ENCODE measurements at places on chromosomes 5 and 9.

DNA sequence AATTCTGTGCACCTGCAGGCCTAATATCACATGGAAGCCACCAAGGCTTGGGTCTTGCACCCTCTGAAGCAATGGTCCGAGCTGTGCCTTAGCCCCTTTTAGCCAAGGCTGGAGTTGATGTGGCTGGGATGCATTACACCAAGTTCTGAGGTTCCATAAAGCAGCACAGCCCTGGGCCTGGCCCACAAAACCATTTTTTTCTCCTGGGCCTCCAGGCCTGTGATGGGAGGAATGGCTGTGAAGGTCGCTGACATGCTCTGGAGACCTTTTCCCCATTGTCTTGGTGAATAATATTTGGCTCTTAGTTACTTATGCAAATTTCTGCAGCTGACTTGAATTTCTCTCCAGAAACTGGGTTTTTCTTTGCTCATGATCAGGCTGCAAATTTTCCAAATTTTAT lies 167.3 kb downstream of the HTR1A start:
- DNase-seq: no peak

DNA sequence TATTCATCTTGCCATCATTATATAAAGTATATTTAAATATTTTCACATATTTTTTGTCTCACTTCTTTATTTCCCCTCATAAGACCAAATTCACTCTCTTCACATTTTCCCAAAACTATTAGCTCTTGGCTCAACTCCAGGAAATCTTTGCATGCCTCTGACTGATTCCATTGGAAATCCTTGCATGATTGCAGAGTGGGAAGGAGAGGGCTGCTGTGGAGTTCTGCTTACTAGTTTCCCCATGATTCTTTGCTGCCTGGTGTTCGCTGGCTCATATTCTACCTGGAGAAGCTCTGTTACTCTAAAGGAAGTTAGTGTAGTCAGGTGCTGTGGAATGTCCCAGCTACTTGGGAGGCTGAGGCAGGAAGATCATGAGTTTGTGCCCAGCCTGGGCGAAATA lies 41.9 kb downstream of the LIX1 start:
- DNase-seq: no peak

DNA sequence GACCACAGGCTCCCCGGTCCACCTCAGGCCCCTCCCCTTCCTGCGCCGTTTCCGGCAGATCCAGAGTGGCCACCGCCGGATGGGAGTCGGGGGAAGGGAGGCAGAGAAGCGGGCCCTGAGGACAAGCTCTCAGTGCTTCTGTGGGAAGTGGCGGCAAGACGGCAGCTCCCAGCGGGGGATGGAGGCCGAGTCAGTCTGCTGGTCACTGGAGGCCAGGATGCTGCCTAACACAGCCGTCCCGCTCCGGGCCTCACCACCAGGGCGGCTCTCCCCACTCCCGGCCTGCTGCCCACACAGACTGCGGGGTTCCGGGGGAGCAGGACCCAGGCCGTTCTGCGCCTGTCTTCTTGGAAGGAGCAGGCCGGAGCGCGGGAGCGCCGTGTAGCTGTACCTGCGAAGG lies 31.4 kb downstream of the FXN start:
- DNase-seq: no peak

DNA sequence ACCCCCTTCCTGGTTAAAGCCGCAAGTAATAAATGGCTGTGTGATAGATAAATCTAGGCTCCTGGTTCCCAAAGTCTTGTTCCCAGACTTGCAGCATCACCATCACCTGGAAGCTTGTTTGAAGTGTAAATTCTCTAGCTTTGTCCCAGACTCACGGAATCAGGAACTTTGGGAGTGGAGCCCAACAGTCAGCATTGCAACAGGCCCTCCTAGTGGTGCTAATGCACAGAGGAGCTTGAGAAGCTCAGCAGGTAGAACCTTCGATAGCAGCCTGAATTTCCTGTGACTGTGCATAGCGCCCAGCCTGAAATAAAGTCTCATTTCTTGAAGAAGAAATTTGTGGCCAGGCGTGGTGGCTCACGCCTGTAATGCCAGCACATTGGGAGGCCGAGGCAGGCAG lies 30.3 kb upstream of the MELK start:
- no peak for DNase-seq

GRCh38 chr5:100444961-100445360 lies 90.2 kb upstream of the FAM174A start:
- no peak for DNase-seq

DNA sequence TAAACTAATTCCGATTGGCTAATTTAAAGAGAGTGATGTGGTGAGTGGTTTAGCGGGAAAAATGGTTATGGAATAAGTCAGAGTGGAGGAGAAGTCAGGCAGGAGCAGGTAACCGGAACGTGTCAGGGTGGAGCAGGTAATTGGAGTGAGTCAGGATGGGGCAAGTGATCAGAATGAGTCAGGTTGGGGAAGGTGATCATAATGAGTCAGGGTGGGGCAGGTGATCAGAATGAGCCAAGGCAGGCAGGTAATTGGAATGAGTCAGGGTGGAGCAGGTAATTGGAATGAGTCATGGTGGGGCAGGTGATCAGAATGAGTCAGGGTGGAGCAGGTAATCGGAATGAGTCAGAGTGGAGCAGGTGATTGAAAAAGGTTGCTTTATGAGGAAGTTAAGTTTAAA lies 101.4 kb downstream of the TMEM167A start:
- DNase-seq: no peak

DNA sequence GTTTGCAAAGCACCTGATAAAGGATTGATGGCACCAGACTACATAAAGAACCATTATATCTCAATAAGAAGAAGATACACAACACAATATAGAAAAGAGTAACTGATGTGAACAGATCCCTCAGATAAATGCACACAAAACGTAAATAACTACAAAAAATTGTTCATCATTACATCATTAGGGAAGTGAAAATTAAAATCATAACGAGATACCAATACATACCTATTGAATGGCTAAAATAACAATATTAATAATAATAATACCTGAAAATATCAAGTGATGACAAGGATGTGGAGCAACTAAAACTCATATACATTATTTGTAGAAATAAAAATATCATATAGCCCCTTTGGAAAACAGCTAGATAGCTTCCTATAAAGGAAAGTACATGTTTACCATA lies 469.5 kb downstream of the DMRTA1 start:
- DNase-seq: no peak

- no peak for DNase-seq
These were observed 14.9 kb upstream of the ADAM19 start for GRCh38 chr5:157590478-157590877.

DNA sequence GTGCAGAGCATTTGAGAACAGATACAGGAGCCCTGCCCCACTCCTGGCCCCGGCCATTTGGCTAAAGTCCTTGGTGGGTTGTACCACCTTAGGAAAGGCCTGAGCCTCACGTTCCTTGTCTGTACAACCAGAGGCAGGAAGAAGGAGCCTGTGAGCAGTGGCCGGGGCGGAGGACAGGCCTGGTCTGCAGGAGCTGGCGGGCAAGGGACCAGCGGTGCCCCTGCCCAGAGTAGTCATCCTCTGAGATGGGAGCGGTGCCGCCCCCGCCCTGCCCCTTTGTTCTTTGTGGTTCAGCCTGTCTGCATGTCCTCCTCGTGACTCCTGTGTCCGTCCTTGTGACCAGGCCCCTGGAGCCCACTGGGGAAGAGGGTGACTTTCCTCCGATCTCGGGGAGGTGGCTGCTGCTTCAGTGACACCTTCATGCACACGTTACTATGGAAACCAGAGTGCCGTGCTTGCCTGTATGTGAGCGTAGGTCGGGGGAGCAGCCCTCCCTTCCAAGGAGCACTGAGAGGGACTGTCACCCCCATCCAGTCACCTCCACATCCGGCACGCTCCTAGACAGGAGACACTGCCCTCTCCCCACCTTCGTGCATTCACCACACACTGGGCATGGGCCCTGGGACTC lies 42.9 kb downstream of the UNC5A start:
- no peak for DNase-seq

DNA sequence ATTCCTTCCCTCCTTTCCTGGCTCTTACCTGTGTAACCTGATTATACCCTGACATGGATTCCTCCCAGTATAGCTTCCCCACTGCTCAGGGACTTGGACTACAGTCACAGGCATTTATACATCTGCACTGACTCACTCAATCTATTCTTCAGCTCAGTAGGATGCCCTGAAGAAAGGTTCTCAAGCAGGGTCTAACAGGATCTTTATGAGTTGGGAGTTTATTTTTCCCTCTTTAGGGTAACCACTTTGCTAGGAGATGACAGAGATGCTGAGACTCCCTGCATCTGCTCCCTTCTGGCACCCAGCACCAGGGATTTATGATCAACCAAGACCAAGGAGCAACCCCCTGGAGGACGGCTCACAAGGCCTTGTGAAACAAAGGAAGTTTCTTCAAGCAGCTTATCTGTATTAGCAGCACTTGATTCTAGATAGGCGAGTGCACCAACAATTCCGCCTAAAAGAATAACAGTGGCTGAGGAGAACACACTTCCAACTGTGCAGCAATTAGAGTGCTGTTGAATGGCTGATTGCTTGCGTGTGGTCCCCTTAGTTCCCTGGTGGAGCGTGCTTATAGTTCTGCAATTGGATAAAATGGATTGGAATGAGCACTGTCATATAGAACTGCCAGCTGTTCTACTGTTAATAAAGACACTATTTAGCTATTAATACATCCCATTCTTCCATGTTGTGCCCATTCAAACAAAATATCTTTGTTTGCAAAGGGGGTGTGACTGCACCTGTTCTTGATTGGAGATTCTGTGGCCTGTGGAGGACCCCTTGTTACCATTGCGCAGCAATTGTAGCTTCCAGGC lies 482.6 kb downstream of the ZNF608 start:
- no peak for DNase-seq

GRCh38 chr5:31029925-31030324 lies 163.6 kb upstream of the CDH6 start:
- DNase-seq: no peak

DNA sequence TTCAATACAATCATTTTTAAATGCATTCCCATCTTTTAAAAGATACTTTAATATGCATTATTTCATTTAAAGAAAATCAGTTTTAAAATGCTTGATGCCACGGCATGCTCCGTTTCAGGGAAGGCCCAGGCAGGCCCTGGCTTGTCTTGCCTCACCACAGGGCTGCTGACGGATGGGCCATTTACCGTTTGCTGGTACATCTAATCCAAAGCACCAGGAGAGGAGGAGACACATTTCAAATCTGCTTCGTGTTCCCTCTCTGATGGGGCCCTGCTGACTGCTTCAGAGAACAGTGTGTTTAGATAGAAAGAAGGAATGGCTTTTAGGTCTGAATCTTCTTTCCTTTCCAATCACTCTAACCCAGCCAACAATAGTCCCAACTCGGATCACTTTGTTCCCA lies 185.2 kb downstream of the DCP2 start:
- DNase-seq: no peak

- no peak for DNase-seq
These were observed 399.0 kb downstream of the LRRC70 start for GRCh38 chr5:62977661-62978060.

DNA sequence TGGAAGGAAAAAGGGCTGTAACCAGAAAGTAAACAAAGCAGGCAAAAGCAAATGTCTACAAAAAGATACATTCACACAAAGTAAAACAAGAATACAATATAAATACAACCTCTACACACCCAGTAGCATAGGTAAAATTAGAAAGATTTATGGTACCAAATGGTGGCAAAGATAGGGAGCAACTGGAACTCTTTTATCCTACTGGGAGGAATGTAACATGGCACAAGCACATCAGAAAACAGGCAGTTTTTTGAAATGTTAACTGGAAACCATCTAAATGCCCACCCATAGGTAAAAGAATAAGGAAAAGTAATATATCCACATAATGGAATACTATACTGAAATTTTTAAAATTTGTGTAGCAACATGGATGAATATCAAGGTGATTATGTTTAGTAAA lies 8.7 kb upstream of the ARL14EPL start:
- no peak for DNase-seq

DNA sequence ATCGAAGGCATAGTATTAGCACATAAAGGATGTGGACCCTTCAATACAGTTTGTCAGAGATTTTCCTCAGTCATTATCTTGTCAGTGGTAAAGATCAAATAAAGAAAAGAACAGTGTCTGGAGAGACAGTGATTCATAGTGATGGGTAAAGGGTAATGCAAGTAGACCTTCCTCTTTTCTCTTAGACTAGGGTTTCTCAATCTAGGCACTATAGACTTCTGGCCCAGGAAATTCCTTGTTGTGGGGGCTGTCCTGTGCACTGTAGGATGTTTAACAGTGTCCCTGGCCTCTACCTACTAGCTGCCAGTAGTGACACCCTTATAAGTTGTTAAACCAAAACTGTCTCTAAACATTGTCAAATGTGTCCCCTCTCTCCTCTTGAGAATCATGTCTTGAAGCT lies 6.9 kb downstream of the CAMK4 start:
- DNase-seq: no peak

DNA sequence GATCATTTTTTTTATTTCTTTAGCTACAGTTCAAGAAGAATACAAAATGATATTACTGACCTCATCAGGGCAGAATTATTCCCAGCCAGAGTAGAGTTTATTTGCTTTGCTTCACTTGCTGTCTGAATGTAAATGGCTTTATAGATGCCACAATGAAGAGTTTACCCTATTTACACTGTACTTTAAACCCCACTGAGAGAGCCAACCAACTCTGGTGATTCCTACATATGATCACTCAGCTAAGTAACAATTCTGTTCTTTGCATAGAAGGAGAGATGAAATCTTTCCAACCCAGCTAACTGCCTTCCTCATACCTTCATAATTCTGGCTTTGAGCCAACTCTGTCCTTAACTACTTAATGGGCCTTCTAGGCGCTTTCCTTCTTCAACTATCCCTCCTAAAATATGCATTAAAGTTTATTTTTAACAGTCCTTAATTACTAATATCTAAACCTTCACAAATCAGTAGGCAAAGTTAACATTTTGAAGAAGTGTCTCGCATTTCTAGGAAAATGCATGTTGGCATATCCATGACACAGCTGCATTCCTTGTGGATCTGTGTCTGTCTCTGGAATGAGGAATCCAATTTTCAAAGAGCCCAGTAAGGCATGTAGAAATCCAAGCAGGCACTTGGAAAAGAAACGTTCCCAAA lies 284.8 kb upstream of the GRAMD2B start:
- no peak for DNase-seq

DNA sequence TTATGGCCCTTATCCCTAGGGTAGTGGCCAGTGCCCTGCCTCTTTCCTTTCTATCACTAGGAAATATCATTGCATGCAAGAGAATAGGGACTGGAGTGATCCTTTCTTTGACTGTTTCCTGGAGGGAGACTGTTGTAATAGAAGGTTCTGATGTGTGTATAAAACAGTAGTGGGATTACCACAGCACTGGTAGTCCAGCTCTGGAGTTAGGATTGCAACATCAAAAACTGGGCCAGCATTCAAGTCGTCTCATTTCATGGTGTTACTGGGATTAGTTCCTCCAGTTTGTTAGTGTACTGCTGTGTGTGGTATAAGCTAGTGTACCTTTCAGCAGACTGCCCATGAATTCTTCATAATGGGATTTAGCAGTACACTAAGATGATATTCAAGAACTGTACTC lies 45.8 kb downstream of the KIAA1958 start:
- no peak for DNase-seq

Data from NCI-H2107 (cell line).